ENCODE measurements at places on chromosomes 4 and X.

GRCh38 chrX:2517055-2517454, 16.3 kb upstream of the DHRSX start:
- DNase-seq: no peak

DNA sequence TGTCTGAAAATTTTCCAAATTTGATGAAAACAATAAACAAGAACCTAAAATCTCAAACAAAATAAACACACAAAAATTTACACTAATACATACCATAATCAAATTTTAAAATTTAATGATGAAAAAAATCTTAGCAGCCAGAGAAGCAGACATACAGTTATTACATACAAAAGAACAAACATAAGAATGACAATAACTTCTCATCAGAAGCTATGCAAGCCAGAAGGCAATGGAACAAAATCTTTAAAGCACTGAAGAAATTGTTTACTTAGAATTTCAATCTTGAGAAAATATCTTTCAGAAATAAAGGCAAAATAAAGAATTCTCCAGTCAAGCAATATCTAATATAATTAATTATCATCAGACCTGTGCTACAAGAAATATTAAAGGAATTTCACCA, 121.3 kb downstream of the IDS start:
- DNase-seq: no peak

GRCh38 chrX:44953734-44954502, 80.9 kb downstream of the KDM6A start:
- no peak for DNase-seq

DNA sequence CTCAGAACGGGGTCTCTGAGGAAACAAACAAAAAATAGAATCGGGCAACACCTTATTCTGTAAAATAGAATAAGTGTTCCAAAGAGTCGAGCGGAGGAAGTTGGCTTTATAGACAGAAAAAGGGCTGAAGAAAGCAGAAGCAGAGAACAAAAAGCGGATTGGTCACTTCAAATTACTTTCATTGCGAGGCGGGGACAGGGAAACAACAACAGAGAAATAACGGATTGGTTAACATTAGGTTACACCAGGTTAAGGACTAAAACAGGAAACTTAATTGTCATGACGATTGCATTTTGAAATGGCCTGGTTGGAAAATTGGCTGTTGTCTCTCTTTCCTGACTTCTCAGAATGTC, 433 bp upstream of the COQ2 start:
- no peak for DNase-seq

GRCh38 chr4:16196482-16197393, 29.5 kb downstream of the TAPT1 start:
- peak; percentile 39 for DNase-seq

DNA sequence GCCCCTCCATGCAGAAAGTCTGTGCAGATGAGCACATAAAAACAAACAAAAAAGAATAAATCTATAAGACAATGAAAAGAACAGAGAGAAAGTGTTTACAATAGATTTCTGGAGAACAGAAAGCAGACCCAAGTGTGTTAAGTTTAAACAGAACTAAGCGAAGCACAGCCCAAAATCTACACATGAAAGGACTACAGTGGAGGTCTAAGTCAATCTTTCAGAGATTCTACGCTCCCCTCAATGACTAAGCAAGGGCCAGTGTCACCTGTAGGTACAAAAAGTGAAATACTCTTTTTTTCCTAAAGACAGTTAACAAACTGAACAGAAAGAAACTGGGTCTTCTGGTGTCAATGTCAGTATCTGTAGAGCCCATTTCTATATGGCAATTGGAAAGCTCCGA, 18.2 kb downstream of the CLOCK start:
- DNase-seq: no peak

- DNase-seq: no peak
Observed at GRCh38 chr4:52566136-52567031, 92.7 kb downstream of the USP46 start.

DNA sequence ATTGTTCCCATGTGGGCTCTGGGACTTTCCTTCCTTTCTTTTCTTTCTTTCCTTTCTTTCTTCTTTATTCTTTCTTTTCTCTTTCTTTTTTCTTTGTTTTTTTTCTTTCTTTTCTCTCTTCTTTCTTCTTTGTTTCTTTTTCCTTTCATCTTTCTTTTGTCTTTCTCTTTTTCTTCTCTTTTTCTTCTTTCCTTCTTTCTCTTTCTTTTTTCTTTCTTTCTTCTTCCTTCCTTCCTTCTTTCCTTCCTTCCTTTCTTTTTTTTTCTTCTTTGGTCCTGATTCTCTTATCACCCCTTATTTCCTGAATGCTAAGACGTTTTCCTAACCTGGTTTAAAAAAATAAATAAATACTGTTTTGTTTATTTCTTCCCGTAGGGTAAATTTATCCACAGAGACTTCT, 93.2 kb downstream of the CRLF2 start:
- no peak for DNase-seq

DNA sequence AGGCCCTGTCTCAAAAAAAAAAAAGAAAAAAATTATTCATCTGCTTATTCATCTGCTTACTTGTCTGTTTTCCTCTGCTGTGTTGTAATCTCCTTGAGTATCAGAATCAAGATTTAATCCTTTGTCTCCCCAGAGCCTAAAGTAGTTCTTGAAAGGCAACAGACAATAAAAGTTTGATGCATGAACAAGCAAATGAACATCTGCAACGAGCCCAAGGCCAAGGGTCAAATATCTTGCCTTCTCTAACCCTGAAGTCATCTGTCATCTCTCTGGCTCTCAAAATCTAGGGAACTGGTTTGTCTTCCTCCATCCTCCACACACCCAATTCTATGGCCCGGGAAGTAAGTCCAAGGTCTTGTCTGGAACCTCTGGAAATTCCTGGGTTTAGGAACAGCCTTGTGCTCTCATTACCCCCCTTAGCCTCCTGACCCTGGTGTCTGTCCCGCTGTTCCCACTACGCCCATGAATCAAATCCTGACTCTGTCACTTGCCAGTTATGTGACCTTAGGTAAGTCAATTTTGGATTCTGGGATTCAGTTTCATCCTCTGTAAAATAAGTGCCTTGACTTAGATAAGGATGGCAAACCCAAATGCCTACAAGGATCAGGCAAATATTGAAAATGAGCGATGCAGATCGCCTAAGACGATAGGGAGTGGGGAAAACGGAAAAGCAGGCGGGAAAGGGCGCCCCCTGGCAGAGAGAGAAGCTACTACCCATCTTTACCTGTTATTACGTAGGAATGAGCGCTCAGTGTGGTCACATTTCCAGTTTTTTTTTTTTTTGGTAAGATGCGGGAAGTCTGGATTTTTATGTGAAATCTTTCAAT, 102.7 kb upstream of the DHX15 start:
- peak; percentile 18 for DNase-seq

GRCh38 chrX:18961686-18962085, 22.2 kb downstream of the PHKA2 start:
- no peak for DNase-seq

DNA sequence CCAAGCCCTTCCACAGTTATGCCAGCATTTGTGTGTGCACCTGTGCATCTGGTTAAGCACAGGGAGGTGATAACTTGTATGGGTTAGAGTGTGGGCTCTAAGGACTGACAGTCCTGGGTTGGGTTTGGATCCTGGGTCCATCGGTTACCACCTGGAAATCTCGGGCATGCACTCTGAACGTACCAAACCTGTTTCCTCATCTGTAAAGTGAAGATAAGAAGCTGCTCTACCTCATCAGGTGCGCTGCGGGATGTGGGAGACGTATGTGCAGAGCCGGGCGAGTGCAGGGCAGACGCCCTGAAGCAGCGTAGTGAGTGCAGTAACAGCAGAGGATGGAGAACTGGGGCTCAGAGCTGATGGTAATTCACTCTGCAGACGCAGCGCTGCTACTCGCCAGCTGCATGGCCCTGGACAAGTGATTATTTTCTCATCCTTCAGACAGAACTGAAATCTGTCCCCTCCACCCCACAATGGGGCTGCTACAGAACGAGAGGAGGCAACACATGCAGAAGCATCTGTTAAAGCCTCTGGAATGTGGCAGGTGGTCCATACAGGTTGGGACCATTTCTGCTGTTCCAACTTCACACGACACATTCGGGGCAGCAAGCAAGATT, 64.4 kb downstream of the HADH start:
- no peak for DNase-seq

DNA sequence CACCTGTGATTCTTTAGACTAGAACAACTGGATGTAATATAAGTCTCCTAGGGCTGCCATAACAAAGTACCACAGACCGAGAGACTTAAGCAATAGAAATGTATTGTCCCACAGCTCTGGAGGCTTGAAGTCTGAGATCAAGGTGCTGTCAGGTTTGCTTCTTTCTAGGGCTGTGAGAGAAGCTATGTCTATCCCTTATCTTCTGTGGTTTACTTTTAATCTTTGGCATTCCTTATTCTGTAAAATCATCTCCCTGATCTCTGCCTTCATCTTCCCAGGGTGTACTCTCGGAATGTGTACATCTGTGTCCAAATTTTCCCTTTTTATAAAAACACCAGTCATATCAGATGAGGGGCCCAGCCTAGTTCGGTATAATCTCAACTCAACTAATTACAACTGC, 10.3 kb upstream of the HOPX start:
- DNase-seq: no peak

GRCh38 chr4:11194431-11194830, 234.3 kb downstream of the HS3ST1 start:
- no peak for DNase-seq

GRCh38 chr4:129261584-129261983, 165.6 kb downstream of the C4orf33 start:
- DNase-seq: no peak
